ENCODE measurements at places on chromosomes 1 and 21.

DNA sequence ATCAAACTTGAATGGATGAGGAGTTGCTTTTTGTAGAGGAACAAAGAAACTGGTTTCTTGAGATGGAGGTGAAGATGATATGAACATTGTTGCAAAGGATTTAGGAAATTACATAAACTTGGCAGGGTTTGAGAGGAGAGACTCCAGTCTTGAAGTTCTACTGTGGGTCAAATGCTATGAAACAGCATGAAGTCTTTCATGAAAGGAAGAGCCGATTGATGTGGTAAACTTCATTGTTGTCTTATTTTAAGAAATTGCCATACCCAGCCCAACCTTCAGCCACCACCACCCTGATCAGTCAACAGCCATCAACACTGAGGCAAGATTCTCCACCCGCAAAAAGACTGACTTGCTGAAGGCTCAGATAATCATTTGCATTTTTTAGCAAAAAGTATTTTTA is 52.2 kb downstream of the SIPA1L2 start:
- DNase-seq: no peak

DNA sequence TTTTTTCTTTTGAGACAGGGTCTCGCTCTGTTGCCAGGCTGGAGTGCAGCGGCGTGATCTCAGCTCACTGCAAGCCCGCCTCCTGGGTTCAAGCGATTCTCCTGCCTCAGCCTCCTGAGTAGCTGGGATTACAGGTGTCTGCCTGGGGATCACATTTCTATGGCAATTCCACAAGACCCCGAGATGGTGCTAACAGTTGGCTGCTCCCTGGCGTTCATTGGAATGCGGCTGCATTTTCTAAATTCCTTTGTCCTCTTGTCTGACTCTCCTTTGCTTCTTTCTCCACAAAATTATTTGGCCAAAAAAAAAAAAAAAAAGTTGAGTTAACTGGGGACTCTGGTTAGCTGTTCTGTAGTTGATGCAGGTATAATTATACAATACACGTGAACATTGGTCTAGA is 176.4 kb downstream of the ETS2 start:
- no peak for DNase-seq

- DNase-seq: no peak
Measured at GRCh38 chr1:49111931-49112330, 335.2 kb upstream of the BEND5 start.

DNA sequence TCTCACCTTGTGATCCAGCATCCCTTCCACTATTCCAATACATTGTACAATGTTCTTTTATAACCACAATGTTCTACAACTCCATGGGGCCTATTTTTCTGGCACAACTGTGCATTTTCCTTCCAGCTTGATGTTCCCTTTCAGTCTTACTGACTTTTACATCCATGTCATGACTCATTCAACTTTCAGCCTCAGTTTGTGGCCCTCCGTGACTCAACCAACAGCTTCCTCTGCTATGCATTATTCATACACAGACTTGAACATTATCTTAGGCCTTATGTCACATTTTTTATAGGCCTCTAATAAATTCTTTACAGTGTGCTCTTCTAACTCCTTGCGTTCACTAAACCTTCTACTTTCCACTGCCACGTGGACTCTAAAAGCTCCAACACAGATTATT is 119.4 kb upstream of the PRMT6 start:
- DNase-seq: no peak

- DNase-seq: no peak
Measured at GRCh38 chr1:8602471-8603219, 214.8 kb downstream of the RERE start.

GRCh38 chr1:209265301-209265700 is 318.2 kb upstream of the CAMK1G start:
- DNase-seq: no peak

DNA sequence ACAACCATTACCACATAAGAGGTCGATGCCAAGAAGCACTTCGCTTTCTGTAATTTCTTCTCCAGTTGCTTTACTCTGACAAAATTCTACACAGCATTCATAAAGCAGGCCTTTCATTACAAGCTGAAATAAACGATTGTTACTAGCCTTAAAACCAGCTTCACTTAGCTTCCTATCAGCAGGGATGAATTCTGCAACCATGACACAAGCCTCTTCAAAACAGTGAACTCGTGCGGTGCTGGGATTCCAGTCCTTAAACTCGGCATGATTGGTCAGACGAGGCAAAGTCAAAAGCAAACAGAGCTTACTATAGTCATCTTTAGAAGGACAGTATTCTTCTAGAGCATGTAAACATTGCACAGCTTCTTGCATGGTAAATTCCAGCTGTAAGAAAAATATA is 30.6 kb downstream of the WDR47 start:
- no peak for DNase-seq
